ENCODE measurements at places on chromosomes 12 and 14.
A peak's percentile ranks its signal among the peaks of the same experiment; 100 is the strongest.

- DNase-seq = peak; percentile 85
Observed at GRCh38 chr12:121776190-121777098, 17.0 kb downstream of the RHOF start.

- no peak for DNase-seq
Observed at GRCh38 chr12:114681116-114681871, 2.7 kb downstream of the TBX3 start.

GRCh38 chr14:104794099-104794498, 1.4 kb downstream of the AKT1 start:
- DNase-seq = peak; percentile 40

DNA sequence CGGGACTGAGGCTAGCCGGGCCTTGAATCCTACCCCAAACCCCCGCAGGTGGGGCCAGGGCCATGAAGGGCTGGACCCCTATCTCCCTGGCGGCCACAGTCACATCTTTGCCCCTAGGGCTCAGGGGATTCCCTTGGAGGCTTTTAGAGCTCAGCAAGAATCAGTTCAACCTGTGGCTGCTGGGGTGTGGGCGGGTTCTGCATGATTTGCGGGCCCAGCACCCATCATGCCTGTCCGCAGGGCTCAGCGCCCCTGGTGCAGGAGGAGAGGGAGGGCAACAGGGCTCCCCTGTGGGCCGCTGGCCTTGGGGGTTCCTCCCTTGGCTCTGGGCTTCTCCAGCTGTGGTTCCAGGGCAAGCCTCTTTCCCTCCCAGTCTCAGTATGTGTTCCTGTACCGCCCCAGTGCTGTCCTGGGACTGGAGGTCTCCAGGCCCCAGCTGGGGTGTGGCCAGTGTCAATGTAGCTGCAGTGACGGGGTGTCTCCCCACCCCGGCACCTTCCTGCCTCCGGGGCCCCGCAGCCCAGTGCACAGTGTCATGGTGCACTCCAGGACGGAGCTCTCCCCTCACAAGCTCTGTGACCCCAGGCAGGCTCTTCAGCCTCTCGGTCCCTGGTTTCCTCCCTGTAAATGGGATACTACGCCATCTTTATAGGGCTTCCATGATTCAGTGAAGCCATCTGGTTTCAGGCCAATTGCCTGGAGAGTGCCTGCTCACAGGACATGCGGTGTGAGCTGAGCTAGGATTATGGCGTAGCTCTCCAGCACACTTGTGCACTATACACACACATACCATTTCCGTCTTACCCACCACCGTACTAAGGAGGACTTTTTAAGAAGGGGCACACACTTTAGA, 9.9 kb upstream of the LBHD2 start:
- no peak for DNase-seq

- no peak for DNase-seq
Observed at GRCh38 chr14:90299408-90299807, 32.3 kb downstream of the NRDE2 start.

DNA sequence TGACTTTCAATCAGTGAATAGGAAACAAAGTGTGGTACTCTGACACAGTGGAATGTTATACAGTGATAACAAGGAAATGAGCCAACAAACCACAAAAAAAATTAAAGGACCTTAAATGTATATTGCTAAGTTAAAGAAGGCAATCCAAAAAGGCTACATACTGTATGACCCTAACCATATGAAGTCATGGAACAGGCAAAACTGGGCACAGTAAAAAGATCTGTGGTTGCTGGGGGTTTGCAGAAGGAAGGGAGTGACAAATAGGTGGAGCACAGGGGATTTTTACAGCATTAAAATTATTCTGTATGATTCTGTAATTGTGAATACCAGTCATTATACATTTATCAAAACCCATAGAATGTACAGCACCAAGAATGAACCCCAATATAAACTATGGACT, 112.6 kb downstream of the KCNC2 start:
- no peak for DNase-seq

DNA sequence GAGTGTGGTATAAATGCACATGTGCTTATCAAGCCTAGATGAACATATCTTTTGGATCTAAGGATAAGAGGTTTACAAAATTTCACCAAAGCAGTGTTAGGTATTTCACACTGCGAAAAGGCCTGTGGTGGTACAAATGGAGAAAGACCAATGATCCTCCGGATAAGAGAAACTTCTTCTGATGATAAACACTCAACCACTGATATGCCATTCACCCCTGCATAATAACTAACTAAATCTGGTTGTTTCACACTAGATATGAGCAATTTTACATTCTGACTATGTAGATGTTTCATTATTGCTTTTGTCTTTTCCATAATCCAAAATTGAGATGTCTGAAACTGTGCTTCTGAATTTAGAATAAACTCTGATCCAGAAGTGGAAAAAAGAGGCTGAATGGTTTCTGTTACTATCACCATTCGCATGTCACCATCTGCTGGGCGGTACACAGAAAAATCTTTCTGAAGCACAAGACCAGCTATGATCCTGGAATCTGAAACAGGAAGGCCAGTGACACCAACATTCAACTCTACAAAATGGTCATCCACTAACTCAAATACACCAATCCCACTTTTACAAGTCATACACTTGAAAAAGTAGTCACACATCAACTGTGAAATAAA, 1.3 kb downstream of the BBS10 start:
- no peak for DNase-seq

DNA sequence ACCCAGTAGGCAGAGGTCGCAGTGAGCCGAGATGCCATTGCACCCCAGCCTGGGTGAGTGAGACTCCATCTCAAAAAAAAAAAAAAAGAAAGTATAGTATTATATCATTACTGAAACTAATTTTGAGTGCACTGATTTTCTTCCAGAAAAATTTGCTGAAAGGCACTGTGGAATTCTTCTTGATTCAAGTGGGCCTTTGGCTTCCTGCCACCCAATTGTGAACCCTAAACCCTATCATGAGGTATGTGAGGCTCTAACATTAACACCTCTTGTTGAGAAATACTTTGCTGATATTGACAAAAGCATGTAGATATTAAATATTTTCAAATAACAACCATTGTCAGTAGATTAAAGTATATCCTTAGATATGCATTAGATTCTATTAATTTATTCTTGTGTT, 211.2 kb downstream of the LRRK2 start:
- no peak for DNase-seq

GRCh38 chr12:68240975-68241374, 12.4 kb downstream of the IL22 start:
- peak; percentile 35 for DNase-seq

All from stimulated activated CD8-positive, alpha-beta memory T cell treated with anti-CD3 and anti-CD28 coated beads, Interleukin-4, amount 100 ng/mL, for 24 hours (primary cell).